ENCODE measurements at places on chromosomes 1 and 21.

- DNase-seq: no peak
These were observed 255.8 kb upstream of the CACYBP start for GRCh38 chr1:174743654-174744561.

DNA sequence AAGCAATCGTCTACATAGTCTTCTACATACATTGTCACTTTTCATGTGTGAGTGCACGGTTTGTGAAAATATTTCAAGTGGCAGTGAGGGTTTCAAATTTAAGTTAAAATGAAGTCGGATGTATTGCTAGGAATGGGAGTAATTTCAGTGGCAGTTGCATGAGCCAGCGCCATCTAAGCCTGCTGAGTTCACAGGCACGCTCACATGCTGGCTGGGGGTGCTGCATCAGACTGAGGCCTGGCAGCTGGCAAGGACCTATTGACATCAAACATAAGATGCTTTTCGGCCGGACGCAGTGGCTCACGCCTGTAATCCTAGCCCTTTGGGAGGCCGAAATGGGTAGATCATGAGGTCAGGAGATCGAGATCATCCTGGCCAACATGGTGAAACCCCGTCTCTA lies 80.7 kb downstream of the UBE4B start:
- DNase-seq: no peak

DNA sequence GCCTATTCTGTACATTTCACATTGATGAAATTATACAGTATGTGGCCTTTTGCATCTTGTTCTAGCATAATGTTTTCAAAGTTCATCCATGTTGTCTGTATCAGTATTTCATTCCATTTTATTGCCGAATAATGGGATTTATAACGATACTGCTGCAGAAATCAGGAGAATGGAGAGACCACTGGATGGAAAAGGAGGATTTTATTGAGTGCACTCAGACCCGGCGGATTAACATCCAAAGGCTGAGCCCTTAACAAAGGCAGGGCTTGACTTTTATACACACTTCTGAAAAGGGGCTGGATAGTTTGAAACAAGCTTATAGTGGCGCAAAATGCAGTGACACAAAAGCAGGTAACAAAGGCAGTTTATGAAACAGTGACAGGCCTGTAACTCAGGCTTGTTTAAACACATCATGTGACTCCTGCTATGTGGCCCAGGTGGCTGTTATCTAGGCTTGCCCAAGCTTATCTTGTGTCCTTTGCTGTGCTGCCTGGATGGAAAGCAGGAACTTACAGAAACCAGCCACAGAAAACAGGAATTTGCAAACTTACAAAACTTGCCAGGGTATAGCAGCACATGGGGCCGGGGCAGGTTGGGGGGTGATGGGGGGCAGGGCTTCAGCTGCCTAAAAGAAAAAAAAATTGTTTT lies 32.8 kb upstream of the KCNJ15 start:
- no peak for DNase-seq

GRCh38 chr1:17255336-17255735 lies 6.4 kb downstream of the PADI3 start:
- DNase-seq: no peak

- DNase-seq: no peak
These were observed 54.7 kb upstream of the EPS8L3 start for GRCh38 chr1:109818271-109818987.

DNA sequence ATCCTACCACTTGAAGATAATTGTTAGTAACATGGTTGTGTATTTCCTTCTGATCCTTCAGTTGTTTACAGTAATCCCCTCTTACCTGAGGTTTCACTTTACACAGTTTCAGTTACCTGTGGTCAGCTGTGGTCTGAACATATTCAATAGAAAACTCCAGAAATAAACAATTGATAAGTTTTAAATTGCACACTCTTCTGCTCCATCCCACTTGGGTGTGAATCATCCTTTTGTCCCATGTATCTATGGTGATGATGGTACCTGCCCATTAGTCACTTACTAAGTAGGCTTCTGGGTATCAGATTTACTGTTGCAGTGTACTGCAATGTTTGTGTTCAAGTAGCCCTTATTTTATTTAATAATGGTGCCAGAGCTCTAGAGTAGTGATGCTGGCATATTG lies 62.5 kb downstream of the OSBPL9 start:
- DNase-seq: no peak

DNA sequence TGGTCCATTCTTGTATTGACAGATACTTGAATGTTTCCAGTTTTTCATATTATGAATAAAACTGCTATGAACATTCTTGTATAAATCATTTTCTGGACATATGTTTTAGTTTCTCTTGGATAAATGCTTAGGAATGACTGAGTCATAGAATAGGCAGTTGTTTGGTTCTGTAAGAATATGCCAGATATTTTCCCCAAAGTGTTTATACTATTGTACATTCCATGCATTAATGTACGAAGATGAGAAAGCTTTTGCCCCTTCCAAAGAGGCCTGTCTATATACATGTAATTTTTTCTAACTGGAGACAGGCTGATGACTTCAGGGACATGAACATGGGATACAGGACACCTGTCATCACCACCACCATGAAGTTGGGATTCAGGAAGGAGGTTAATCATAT lies 11.3 kb downstream of the NBPF3 start:
- no peak for DNase-seq

DNA sequence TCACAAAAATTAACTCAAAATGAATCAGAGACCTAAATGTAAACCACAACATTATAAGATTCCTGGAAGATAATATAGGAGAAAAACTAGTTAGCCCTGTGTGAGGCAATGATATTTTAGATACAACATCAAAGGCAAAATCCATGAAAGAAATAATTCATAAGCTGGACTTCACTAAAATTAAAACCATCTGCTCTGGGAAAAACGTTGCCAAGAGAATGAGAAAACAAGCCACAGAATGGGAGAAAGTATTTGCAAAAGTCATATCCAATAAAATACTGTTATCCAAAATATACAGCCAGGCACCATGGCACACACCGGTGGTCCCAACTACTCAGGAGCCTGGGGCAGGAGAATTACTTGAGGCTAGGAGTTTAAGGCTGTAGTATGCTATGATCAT lies 70.3 kb downstream of the SYF2 start:
- no peak for DNase-seq

- DNase-seq: no peak
These were observed 161.9 kb upstream of the UBE2U start for GRCh38 chr1:64041371-64042131.

- DNase-seq: no peak
These were observed 9.7 kb downstream of the ZMPSTE24 start for GRCh38 chr1:40267767-40268187.

DNA sequence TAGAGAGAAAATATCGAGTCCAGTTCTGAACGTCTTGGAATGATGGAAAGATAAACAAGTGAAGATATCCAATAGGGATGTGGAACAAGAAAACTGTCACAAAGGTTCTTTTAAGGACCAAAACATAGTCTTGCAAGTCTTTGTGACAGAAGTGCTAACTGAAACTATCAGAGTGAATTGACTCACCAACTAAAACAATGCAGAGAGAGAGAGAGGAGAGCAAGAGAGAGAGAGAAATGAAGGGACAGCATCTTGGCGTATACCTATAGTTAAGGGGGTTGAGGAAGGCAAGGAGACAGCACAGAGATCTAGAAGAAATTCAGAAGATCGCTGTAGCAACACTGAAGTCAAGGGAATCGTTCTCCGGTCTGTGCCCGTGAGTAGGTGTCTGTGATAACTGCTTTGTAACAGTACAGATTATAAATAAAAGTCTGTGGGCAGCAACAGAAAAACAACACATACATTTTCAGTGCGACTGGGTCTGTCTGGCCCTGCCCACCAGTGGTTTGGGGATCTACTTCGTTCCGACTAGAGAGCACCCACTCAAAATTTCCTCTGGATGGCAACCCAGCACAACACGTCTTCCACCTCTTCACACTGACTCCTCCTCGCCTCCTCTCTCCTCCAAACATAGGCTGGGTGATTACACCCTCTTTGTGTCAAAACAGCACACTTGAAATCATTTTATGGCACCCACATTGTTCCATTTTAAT lies 4.8 kb upstream of the COA6 start:
- peak; percentile 16 for DNase-seq

GRCh38 chr1:163914785-163915413 lies 593.1 kb downstream of the NUF2 start:
- DNase-seq: no peak

DNA sequence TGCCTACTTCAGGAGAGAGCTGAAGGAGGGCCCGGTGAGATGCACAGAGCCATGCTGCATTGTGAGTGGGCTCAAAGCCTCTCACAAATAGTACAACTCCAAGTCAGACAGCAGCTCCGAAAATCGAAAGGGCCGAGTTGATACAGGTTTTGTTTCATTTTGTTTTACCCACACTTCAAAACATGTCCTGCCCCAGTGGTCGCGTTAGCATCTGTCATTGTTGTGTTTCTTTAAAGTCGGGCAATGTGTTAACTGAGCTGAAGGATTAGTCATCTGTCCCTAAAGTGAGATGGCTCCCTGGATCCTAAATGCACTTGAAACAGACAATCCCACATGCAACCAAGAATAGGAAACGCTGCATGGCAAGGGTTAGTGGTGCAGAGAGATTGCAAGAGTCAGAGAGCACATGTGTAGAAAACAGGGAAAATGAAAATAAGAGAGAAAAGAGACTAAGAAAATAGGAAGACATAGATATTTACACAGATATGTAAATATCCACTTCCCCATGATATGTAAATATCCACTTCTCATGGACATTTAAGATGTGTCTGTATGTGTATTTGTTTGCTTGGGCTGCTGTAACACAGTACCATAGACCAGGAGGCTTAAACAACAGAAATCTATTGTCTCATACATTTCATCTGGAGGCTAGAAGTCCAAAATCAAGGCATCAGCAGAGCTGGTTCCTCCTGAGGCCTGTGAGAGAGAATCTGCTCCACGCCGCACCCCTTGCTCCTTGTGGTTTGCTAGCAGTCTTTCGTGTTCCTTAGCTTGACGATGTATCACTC lies 131.4 kb upstream of the RAB4A start:
- DNase-seq: peak; percentile 39

DNA sequence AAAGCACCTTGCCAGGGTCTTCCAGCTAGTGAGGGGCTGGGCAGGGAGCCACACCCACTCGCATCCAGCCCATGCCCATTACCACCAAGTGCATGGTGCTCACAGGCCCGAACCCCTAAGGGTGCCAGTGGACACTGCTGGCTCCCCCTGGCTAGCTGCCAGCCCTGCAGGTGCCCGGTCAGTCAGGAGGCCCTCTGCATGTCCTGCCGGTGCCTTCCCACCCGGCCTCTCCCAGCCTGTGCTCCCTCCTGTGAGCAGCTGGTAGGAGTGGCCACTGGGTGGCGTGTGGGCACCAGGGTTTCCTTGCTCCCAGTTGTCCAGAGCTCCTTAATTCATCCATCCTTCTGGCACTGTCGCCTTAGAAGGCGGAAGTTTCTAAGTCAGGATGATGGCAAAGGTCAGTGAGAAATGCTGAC lies 33.4 kb downstream of the QSOX1 start:
- peak; percentile 9 for DNase-seq

GRCh38 chr1:179971563-179972496 lies 17.2 kb downstream of the CEP350 start:
- no peak for DNase-seq

DNA sequence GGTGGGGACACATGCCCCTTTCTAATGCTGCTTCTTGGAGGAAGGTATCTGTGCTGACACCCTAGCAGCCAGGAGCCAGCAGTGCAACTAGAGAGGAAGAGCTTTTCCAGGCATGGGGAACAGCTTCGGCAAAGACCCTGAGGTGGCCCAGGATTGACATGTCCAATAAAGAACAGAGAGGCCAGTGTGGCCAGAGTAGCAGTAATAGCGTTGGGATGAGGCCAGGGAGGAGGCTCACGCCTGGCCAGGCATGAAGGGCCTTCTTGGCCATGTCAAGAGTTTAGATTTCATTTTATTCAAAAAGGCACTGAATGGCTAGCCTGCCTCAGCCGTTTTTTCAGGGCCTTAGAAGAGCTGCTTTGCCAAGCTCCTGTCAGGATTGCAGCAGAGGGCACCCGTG lies 16.3 kb upstream of the ADAMTSL4 start:
- no peak for DNase-seq

DNA sequence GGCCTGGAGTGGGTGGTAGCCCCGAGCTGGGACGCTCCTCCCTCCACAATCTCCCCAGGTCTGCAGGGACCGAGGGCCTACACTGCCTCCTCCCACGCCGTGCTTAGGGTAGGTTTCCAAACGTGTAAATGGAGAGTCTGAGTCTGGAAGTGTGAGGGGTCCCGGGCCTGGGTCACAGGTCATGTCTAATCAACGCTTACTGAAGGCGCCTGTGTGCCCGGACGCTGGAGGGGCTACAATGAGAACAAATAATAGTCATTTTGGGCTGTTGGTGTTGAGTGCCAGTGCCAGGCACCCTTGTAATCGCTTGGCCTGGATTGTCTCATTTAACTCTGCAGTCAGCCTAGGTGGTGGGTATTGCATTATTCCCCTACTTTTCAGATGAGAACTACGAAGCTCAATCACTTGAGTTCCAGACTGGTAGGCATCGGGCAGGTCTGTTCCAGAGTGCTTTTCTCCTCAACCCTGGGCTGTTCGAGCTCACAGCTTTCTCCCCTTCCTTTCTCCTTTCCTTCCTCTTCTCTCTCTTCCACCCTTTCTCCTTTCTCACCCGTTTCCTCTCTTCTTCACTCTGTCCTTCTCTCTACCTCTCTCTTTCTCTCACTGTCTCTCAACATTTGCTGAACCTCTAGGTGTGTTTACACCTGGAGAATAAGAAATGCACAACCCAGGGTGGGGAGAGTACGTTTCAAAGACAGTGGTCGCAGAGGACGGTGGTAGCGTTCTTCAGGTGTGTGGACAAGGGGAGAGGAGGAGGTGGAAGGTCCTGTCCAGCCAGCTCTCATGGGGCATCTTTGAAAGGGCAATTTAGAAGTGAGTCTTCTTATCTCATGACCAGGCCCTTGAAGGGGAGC lies 883 bp downstream of the SLC66A1 start:
- DNase-seq: no peak

DNA sequence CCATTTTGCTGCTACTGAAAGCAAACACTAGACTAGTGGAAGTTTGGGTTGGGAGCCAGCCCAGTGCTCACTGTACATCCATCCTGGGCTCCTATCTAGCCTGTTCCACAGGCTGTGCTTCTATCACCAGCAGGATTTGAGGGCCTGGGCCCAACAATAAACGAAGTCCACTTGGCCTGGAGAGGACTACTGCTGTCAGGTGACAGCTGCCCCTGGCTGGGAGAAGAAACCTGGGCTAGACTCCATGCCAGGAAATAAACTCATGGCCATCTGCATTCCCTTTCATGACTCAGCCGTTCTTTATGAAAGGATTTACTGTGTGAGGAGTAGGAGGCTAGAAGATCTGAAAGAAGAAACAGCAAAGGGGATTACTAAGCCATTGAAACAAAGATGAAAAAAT lies 35.5 kb downstream of the COLGALT2 start:
- no peak for DNase-seq

GRCh38 chr1:194338241-194338948 lies 1152.0 kb upstream of the B3GALT2 start:
- DNase-seq: no peak

GRCh38 chr1:108141621-108142020 lies 58.5 kb downstream of the SLC25A24 start:
- no peak for DNase-seq

Measured in CD4-positive, alpha-beta T cell treated with Interleukin-6 for 4 hours (primary cell).